ENCODE measurements at places on chromosomes 1 and 21.

DNA sequence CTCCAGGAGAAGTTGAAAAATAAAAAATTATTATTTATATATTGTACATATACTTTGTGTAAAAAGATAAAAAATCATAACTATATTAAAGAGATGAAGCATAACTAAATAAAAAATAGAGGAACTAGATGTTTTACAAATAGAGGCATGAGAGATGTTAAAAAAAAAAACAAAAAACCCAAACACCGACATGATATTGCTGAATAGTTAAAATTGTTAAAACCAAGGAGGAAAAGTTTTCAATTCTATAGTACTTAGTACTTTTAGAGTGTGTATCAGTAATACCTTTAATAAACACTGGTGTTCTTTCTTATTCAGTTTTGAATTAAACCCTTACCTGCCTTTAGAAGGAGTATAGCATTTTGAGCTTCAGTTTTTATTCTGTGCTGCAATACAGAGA lies 32.1 kb downstream of the BACH1 start:
- no peak for DNase-seq

DNA sequence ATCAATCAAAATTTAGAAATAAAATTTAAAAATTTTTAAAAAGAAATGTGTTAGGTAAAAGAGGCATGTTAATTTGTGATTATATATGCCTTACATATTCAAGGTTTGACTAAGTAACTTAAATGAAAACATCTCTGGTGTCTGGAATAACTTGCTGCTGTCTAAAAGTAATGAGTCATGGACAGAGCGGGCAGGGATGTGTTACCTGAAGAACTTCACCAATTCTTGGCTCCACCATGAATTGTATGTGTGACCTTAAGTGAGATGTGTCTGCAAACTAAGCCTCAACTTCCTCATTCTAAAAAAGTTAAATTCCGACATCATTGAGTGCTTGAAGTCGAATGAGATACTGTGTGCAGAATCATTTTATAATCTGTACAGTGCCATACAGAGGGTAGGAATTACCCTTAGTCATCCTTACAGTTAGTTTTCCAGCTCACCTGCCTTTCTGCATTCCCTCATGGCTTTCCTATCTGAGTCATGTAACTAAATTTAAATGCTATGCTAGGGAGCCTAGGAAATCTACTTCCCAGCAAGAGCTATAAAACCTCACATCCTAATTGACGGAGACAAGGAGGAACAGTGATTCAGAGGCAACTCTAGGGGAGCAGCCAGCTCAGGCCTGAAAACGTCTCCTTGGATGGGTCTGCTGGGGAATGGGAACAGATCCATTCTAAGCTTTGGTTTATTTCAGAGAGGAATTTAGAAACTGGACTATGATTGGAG lies 100.7 kb upstream of the TSPAN2 start:
- no peak for DNase-seq

DNA sequence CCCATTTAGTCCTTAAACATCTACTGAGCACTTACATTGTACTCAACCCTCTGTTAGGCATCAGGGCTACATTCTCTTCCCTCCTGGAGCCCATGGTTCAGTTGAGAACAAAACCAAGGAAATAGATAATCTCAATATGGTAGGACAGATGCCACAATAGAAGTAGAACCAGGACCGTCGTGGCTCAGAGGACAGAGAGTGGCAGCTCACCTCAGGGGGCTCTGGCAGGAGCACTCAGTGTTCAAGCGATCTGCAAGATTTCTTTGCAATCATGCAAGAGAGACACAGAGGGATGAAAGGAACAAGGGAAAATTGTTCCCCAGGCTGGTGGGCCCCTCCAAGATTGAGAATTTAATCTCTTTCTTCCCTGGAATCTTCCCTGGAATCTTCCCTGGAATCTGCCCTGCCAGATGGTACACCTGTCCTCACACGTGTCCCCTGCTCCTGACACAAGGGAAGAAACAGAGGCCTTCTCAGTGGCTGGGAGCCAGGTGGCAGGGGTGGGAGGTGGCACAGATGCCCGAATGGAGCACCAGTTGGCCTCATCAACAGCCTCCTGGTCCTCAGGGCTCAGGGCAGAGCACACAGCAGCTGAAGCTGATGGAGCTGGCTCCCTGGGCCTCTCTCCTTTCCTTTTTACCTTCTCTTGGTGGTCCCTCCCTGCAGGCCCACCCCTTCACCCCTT lies 135.4 kb downstream of the PLXNA2 start:
- DNase-seq = peak; percentile 29

GRCh38 chr21:44710756-44711326 lies 531 bp downstream of the TSPEAR start:
- no peak for DNase-seq

DNA sequence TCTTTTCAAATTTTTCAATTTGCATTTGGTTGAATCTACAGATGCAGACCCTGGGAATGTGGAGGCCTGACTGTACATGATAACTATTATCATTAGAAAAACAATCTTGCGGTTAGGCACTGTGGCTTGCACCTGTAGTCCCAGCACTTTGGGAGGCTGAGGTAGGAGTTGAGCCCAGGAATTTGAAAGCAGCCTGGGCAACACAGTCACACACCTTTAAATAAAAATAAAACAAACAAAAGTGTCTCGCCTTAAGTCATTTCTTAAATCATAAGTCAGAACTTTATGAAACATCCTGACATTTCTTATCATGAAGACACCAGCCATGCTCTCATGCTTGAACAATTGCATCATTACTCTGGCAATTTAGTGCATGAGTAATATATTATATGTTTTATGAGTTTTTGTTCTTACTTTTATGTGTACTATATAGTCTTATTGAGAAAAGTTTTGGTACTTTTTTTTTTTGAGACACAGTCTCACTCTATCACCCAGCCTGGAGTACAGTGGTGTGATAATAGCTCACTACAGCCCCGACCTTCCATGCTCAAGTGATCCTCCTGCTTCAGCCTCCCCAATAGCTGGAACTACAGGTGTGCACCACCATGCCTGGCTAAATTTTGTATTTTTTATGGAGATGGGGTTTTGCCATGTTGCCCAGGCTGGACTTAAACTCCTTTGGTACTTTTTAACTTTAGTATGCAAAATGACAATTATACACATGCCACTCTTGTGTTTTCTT lies 7.8 kb downstream of the TBX19 start:
- no peak for DNase-seq

DNA sequence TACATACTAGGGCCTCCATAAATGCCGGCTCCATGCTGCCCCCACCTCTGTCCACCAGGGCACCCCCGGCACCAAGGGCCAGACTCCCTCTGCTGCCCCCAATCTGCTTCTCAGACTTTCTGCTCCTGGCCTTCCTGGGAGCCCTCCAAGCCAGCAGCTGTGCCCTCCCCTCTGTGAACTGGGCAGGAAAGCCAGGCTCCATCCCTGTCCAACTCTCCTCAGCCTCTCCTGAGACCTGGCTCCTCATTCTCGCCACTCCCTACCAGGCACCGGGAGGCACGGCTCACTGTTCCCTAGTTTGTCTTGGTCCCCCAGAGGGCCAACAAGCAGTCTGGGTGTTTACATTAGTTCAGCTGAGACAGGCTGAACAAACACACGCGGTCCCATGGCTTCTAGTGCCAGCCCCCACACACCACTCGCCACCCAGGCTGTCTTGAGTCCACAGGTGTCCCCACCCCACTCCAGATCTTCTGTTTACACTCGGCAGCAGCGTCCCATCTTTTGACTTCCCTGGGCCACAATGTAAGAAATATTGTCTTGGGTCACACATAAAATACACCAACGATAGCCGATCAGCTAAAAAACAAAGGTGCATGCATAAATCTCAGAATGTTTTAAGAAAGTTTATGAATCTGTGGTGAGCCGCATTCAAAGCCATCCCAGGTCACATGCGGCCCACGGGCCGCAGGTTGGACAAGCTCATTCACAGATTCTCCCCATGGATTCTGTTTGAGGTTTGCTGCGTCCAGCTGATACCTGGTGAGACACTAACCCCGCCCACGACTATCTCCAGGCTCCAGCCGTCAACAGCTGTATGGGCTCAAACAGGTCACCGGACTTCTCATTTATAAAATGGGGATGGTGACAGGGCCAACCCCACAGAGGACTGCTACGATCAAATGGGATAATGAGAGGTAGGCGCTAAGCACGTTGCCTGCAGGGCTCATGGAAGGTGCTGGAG lies 29.5 kb upstream of the ECE1 start:
- DNase-seq = no peak
